ENCODE measurements at places on chromosomes 12 and 14.

- peak; percentile 85 for DNase-seq
These were observed at the start of gene MED13L for GRCh38 chr12:116277467-116278278. Gene MED13L, minus strand, starts transcription at chr12:116277693. Its CDS starts 562 bp downstream, at chr12:116277131.

GRCh38 chr12:105729926-105730325 lies 399.4 kb downstream of the C12orf75 start:
- no peak for DNase-seq

DNA sequence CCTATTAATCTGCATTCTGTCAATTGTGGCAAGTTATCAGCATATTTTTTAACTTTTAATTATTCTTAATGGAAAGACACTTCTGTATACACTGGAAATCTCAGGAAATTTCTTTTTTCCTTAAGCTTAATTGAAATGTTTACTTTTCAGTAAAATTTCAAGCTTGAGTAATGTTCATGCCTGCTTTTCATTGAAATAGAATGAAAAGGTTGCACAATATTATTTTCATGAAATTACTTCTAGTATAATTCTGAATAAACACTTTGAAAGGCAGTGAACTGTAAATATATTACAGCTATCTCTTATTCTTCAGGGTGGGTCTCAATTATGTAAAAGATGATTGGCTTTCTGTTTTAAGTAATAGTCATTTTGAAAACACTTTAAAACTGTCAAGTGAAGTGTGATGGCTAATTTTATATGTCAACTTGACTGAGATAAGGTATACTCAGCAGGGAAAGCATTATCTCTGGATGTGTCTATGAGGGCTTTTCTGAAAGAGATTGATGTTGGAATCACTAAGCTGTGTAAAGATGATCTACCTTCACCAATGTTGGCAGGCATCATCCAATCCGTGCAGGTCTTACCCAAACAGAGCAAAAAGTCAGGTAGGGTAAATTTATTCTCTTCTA lies 29.9 kb downstream of the CLEC2D start:
- no peak for DNase-seq

- no peak for DNase-seq
These were observed 29.1 kb upstream of the ULK1 start for GRCh38 chr12:131865180-131865875.

- DNase-seq, result no peak
These were observed 227.2 kb downstream of the NPAS3 start for GRCh38 chr14:33165926-33166289.

- no peak for DNase-seq
These were observed 207.8 kb downstream of the DPF3 start for GRCh38 chr14:72686101-72686500.

GRCh38 chr14:53493320-53493719 lies 340.2 kb upstream of the DDHD1 start:
- no peak for DNase-seq

DNA sequence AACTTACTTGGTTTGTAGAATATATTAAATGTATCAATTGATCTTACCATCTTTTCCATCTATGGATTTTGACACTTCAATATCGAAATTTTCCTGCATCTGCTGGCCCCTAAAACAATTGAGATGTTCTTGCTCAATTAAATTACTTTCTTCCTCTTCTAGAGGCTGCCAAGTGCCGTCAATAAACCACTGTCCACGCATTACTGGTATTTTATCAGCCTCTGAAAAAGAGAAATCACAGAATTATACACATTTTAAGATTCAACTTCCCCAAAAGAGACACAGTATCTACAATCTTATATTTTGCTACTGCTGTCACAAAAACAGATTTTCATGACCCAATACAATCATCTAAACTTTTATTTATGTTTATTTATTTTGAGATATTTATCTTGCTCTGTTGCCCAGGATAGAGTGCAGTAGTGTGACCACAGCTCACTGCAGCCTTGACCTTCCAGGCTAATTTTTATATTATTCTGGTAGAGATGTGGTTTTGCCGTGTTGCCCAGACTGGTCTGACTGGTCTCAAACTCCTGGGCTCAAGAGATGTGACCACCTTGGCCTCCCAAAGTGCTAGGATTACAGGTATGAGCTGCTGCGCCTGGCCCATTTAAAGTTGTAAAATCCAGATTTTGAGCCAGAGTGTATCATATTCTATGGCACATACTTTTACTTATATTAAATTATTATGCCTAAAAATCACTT lies 49.3 kb downstream of the DDHD1 start:
- no peak for DNase-seq

GRCh38 chr12:52317468-52318052 lies 3.6 kb downstream of the KRT83 start:
- no peak for DNase-seq

- DNase-seq, result no peak
These were observed 89.2 kb upstream of the TMEM263 start for GRCh38 chr12:106866426-106867080.

- DNase-seq, result no peak
These were observed 1.2 kb upstream of the SH2B3 start for GRCh38 chr12:111404362-111405148.

- no peak for DNase-seq
These were observed at the start of gene TAS2R30 for GRCh38 chr12:11134305-11134704. Gene TAS2R30, minus strand, starts transcription at chr12:11134644. Its CDS starts 400 bp downstream, at chr12:11134244.

DNA sequence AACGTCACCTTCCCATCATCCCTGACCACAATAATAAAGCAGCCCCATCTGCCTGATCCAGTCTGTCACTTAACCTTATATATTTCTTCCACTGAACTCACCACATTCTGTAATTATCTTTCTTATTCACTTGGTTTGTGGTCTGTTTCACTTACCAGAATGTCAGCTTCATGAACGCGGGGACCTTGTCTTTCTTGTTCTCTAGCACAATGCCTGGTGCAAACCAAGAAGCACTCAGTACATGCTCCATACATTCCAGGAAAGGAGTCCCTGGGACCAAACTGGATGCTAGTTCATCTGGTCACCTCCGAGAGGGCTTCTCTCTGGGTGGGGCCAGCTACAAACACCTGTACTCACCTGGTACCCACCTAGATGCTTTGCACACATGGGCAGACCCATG lies 17.4 kb upstream of the ANKRD33 start:
- no peak for DNase-seq

DNA sequence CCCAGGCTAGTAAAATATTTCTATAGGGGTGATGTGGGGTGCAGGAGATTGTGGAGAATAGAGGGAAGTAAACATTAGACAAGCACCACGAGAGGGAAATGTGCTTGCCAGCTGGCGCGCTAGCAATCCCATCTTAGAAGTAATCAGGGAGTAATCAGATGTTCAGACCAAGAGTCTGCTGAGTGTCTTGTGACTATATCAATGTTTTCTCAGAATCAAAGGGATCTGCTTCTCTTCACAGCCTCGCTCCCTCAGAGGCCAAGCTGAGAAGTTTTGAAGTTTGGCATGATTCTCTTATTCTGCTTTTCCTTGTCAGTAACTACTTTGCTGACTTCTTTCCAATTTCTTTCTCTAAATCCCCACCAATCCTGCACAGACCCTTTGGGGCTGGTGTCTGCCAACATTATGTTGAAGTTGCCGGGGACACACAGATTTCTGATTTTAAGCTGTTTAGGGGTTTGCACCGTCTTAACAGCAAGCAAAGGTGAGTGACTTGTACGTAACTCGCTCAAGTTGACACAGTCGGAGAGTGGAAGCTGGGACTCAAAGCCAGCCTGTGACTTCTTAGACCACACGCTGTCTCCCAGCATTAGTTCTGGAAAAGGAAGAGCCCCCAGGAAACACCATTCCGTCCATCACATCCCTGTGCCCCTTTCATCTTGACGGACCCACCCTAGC lies 22.0 kb upstream of the TSPAN9 start:
- DNase-seq, result no peak

GRCh38 chr14:92259613-92260357 lies 63.2 kb upstream of the SLC24A4 start:
- DNase-seq, result no peak

GRCh38 chr14:105383083-105383730 lies 15.1 kb upstream of the TEX22 start:
- DNase-seq, result no peak

- no peak for DNase-seq
These were observed 95.9 kb downstream of the TSPAN9 start for GRCh38 chr12:3173008-3173553.

GRCh38 chr12:94186278-94187241 lies 38.2 kb downstream of the PLXNC1 start:
- DNase-seq, result no peak

DNA sequence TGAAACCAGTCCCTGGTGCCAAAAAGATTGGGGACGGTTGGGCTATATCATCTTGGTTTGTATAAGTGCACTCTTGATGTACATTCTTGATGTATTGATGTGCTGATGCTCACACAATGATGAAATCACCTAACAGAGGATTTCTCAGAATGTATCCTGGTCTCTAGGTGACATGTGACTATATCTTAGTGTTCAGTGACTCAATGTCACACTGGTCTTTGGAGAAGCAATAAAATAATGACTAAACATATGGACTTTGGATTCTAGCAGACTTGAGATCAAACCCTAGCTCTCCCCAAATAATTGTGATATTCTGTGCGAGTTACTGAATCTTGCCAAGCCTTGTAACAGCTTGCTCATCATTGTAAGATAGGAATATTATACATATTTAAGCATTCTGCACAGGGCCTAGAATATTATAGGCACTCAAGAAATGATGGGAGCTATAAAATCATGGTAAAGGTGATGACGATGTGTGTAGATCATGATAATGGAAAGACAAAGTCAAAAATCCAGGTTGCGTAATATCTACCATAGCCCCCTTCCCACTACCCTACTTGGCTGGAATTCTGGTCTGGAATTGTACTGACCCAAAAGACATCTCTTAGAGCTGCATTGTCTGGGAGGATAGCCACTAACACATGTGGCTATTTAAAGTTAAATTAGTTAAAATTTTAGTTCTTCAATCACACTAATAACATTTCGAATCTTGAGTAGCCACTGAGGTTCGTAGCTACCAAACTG lies 117.6 kb upstream of the PWP1 start:
- DNase-seq, result no peak

- peak; percentile 66 for DNase-seq
These were observed 418.5 kb downstream of the TMEM121 start for GRCh38 chr14:105944632-105945610.

GRCh38 chr12:1093166-1093751 lies 102.2 kb downstream of the ERC1 start:
- DNase-seq, result peak; percentile 71

DNA sequence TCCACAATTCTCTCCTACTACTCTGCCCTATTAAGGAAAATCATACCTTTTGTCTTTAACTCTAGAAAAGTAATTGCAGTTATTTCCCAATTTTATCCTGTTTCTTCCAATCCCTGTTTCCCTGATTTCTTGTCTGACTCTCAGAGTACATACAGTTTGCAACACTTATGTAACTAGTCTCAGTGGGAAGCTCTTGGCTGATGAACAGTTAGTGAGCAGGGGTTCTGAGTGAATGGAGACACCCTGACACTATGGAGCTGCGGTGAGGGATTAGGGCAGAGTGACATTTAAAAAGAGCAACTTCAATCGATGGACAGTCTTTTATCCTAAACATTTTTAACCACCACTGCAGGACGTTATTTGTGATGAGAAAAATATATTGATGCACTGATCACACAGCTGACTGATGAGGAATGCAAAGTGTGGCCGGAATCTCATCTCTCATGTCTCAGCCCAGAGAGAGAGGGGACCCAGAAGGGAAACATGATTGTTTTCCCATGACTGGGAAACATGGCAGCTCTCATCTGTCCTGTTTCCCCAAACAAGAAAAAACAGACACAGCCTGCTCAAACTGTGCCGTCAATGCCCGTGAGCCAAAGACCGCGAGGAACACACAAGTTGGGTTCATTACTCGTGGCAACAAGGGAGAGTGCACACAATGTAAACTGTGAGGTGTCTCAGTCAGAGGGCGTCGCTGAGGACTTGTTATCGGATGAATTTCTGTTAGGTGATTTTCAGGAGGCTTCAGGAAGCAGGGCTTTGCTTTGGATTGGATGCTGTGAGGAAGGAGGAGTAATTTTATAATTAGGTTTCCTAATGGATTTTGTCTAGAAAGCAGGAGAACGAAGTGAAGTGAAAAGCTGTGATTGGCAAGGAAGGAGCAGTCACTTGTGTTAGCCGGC lies 5.2 kb upstream of the SLC6A13 start:
- DNase-seq, result no peak

- no peak for DNase-seq
These were observed 8.2 kb downstream of the DMAC2L start for GRCh38 chr14:50320283-50320682.

DNA sequence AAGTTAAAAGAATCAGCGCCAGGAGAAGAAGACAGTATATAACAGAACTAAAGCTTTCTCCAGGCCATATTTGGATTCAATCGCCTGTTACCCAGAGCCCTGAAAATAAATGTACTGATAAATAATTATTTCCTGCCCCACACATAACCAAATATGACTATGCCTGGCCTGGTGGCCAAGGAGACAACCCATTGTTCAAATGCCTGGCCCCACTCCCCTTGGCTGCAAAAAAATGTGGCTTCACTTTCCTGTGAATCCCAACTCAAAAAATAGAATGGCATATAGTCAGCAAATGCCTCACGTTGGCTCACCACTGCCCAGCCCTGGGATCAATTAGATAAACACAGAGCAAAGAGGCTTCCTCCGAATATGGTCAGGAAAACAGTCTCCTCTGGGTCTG lies 472.1 kb downstream of the BCL11B start:
- no peak for DNase-seq
